K562 (cell line): ENCODE measurements at places on chromosomes 3 and 15.

DNA sequence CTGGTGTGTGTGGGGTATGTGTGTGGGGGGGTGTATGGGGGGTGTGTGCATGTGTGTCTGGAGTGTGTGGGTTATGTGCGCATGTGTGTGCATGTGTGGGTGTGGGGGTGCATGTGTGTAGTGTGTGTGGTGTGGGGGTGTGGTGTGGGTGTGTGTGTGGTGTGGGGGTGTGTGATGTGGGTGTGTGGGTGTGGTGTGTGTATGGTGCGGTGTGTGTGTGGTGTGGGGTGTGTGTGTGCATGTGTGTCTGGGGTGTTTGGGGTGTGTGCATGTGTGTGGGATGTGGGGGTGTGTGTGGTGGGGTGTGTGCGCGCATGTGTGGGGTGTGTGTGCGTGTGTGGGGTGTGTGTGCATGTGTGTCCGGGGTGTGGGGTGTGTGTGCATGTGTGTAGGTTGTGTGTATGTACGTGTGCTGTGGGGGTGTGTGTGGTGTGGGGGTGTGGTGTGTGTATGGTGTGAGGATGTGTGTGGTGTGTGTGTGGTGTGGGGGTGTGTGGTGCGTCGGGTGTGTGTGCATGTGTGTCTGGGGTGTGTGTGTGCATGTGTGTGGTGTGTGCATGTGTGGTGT, 6.2 kb upstream of the OCA2 start:
- no peak for DNase-seq

DNA sequence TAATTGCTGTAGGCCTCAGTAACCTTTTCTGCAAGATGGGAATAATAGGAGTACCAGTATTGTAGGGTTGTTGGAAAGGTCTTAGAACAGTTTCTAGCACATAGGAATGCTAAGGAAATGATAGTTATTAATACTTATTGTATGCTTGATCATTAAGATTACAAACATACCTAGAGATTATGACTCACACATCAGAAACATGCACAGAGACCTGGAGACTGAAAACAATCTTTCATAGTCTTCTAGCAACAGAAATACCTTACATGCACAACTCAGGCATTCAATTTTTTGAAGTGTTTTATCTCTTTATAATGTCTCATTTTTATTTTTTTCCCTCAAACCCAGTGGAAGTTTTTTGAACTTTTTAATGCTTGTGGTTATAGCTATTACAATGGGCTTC, 104.4 kb upstream of the ZBTB20 start:
- no peak for DNase-seq

- DNase-seq: no peak
Observed at GRCh38 chr15:25899870-25900269, 36.7 kb upstream of the ATP10A start.

DNA sequence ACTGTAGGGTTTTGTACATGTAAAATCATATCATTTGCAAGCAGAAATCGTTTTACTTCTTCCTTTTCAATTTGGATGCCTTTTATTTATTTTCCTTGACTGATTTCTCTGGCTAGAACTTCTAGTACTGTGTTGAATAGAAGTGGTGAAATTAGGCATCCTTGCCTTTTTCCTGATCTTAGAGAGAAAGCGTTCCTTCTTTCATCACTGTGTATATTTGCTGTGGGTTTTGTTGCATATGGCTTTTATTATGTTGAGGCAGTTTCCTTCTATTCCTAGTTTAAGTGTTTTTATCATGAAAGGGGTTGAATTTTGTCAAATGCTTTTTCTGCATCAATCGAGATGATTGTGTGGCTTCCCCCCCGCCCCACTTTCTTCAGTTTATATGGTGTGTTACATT, 140.9 kb downstream of the ATG7 start:
- DNase-seq: no peak

DNA sequence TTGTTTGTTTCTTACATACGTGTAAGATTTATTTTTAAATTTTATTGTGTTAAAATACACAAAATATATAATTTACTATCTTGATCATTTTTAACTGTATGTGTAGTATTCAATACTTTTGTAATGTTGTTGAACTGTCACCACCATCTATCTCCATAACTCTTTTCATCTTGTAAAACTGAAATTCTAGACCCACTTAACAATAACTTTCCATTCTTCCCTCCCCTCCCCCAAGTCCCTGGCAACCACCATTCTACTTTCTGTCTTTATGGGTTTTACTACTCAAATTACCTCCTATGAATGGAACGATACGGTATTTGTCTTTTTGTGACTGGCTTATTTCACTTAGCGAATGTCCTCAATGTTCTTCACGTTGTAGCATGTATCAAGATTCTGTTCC, 262.1 kb upstream of the CHRM5 start:
- DNase-seq: no peak

- no peak for DNase-seq
Observed at GRCh38 chr3:117035745-117036144, 326.2 kb downstream of the TUSC7 start.

- DNase-seq: no peak
Observed at GRCh38 chr3:179739816-179740594, 87.2 kb downstream of the USP13 start.

GRCh38 chr3:46566040-46566641, at the start of gene LRRC2:
LRRC2 (minus strand) TSS chr3:46566302; CDS start chr3:46551591, 14,711 bp downstream.
- peak; percentile 30 for DNase-seq

DNA sequence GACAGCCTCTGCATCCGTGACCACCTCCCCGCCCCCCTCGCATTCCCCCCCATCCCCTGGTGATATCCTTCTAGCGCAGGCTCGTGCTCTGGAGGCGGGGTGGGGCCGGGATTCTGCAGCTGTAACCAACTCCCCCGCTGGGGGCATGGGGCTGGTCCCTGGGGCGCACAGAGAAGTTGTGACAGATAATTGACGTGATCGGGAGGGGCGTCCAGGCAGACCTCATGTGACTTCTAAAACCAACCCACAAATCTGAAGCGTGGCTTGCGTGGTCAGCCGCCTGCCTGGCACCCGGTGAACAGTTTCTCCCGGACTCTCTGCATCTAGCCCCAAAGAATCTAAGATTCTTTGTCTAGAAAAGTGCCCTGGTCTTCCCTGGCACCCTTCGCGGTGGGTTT, 100.6 kb upstream of the IGF1R start:
- no peak for DNase-seq

DNA sequence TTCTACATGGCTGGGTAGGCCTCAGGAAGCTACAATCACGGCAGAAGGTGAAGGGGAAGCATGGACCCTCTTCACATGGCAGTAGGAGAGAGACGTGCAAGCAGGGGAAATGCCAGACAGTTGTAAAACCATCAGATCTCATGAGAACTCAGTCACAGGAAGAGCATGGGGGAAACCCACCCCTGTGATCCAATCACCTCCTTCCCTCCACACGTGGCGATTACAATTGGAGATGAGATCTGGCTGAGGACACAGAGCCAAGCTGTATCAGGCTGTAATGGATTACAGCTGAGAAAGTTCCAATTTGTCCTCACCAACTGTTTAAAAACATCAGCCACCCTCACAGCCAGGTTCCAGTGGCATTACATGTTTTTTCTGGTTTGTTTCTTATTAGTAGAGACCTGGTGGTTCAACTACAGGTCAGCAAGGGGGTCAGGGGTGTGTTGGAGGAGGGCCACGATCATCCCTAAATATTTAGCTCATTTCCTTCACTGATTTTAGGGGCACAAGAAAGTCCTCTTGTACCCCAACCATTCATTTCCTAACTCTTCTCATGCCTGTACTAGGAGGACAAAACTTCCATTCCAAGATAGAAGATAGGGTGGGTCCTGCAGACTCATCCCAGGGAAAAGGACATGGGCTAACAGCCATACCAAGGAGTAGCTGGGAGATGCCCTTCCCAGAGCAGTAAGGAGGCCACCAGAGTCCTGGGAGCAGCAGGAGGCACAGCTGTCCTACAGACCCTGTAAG, 54.4 kb downstream of the ANXA2 start:
- no peak for DNase-seq

DNA sequence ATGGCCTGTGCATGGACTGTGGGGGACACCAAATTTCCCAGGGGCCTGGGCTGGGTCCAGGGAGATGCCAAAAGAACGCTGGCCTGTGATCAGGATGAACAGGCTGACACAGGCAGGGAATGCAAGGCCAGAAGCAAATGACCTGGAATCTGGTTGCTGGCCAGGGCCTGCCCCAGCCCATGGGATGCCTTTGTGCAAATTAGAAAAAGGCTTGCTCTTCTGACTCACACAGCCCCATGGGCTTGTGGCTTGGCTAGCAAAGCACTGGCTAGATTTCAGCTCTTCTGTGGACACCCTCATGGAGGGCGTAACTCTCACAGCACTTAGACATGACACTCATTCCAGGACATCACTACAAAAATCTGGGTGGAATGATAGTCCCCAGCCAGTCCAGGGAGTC, 356.0 kb downstream of the SHQ1 start:
- no peak for DNase-seq

DNA sequence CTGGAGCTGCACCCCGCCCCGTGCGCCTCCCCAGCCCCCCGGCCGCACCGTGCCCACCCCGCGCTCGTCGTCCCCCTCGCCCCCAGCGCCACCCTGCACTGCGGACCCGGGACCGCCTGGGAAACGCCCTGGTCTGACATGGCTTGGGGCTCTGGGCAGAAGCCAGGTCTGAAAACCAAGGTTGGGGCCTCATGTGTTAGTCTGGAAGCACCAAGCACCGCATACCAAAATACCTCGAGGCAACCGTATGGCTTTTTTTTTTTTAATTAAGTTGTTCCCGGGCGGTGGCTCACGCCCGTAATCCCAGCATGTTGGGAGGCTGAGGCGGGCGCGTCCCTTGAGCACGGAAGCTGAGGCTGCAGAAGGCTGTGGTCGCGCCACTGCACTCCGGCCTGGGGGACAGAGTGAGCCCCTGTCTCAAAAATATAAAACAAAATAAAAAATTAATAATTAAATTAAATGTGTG, 91.5 kb upstream of the CHD2 start:
- no peak for DNase-seq
